ENCODE measurements at places on chromosomes 11 and 22. TPM values are rescaled to one million over a fixed set of nuclear protein-coding genes. Genes with fewer than 3 reads are reported as not detected.

DNA sequence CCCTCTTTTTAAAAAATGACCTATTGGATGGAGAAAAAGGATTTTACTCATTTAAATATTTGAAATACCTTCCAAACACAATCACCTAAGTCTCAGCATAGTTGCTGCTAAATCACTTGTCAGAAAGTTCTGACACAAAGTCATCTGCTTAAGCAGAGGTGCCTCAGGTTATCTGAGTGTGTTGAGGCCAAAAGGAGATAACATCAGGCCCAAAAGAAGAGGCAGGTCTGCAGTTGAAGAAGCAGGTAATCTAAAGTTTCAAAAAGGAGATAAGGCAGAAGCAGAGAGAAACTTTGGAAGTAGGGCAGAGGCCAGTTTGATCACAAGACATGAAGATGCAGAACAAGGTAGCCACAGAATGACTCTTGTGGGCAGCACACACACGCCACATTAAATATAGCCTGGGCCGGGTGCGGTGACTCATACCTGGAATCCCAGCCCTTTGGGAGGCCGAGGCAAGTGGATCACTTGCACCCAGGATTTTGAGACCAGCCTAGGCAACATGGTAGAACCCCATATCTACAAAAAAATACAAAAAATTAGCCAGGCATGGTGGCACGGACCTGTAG is 175.7 kb upstream of the API5 start:
- no peak for DNase-seq

Gene OR51L1
- total RNA-seq = not detected

DNA sequence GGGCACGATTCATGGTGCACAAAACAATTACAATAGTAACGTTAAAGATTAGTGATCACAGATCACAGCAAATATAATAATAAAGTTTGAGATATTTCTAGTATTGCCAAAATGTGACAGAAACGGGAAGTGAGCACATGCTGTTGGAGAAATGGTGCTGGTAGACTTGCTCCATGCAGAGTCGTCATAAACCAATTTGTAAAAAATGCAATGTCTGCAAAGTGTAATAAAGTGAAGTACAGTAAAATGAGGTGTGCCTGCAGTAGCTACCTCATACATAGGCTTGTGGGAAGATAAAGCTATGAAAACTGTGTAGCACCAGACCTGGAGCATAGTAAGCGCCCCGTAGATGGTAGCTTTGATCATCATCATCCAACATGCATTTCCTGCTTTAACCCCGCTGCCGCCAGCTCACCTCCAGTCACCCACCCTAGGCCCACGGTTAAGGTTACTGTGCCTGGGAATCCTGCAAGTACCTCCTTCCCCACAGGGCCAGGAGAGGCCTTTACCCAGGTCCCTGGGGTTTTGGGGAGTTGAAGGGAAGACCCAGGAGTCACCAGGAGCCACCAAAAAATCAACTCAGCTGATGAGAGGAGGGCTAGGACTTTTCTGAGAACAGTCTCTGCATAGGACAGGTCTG is 59.2 kb downstream of the MYO7A start:
- DNase-seq = no peak

Gene CYB5R2
- total RNA-seq = 6.8 TPM

Gene C22orf42
- total RNA-seq = not detected

Gene TSSK2
- not detected for total RNA-seq

GRCh38 chr11:469684-470560 is 19.8 kb downstream of the PTDSS2 start:
- DNase-seq = peak; percentile 37

Gene CASP4
- not detected for total RNA-seq

- DNase-seq = no peak
Measured at GRCh38 chr11:68844801-68845200, 3.1 kb upstream of the CPT1A start.

- no peak for DNase-seq
Measured at GRCh38 chr22:29635734-29636357, 32.4 kb downstream of the NF2 start.

Gene MMP13
- not detected for total RNA-seq
